CD14-positive monocyte (primary cell): ENCODE measurements at places on chromosomes 13 and 19.
A peak's percentile ranks its signal among the peaks of the same experiment; 100 is the strongest.

DNA sequence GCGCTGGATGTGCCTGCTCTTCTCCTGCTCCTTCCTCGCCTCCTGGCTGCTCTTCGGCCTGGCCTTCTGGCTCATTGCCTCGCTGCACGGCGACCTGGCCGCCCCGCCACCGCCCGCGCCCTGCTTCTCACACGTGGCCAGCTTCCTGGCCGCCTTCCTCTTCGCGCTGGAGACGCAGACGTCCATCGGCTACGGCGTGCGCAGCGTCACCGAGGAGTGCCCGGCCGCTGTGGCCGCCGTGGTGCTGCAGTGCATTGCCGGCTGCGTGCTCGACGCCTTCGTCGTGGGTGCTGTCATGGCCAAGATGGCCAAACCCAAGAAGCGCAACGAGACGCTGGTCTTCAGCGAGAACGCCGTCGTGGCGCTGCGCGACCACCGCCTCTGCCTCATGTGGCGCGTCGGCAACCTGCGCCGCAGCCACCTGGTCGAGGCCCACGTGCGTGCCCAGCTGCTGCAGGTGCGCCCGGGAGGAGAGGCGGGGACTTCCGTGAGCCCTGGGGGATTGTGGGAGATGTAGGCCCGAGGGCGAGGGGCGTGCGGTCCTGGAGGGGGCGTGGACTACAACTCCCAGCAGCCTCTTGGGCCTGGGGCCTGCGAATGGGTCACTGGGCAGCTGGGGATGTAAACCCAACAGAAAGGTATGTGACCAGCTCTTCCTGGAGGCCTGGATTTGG lies 6.7 kb downstream of the KCNJ14 start:
- H3K4me1 ChIP-seq: no peaks in the 10 kb centered on the region
- no peak overlapping the region for H3K27ac ChIP-seq
- peaks cover 2% of the 10 kb centered on the region for H3K36me3 ChIP-seq
- H3K4me3 ChIP-seq: no peak overlapping the region
- H3K27me3 ChIP-seq: no peaks in the 10 kb centered on the region

DNA sequence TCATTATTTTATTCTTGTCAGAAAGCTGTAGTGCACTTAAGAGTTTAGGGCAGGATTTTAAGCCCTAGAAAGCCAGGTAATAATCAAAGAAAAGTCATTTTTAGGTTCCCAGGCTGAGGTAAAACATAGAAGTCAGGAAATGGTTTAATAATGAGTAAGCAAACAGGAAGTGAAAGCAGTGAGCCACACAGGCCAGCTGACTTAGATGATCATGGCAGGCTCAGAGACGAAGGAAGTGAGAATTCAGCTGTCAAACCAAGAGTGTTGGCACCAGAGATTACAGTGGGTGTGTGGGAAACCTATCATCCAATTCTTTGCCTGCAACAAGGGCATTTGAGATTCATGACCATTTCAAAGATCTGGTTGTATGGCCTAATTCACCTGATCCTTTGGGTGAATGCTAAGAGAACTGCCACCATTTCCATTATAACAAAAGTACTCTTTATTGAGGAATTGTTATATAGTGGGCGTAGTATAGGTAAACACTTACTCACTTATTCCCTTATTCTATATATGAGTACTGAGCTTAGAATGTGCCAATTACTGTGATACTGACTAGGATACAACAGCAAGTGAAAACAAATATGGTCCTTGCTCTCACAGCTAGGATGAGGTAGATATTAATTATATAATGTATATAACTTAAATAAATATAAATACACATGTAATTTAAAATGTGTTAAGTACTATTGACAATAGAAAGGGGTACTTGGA lies 103.7 kb upstream of the EDNRB start:
- H3K4me3 ChIP-seq: no peak overlapping the region
- H3K4me1 ChIP-seq: peaks cover 9% of the 10 kb centered on the region
- no peaks in the 10 kb centered on the region for H3K36me3 ChIP-seq
- H3K27ac ChIP-seq: peak overlapping the region; percentile 57
- H3K27me3 ChIP-seq: no peaks in the 10 kb centered on the region

GRCh38 chr19:46994141-46994686 lies 25.4 kb upstream of the NPAS1 start:
- H3K4me1 ChIP-seq: peaks cover 7% of the 10 kb centered on the region
- H3K27ac ChIP-seq: no peak overlapping the region
- no peaks in the 10 kb centered on the region for H3K27me3 ChIP-seq
- DNase-seq: no peak
- H3K36me3 ChIP-seq: peaks cover 73% of the 10 kb centered on the region
- no peak overlapping the region for H3K4me3 ChIP-seq

DNA sequence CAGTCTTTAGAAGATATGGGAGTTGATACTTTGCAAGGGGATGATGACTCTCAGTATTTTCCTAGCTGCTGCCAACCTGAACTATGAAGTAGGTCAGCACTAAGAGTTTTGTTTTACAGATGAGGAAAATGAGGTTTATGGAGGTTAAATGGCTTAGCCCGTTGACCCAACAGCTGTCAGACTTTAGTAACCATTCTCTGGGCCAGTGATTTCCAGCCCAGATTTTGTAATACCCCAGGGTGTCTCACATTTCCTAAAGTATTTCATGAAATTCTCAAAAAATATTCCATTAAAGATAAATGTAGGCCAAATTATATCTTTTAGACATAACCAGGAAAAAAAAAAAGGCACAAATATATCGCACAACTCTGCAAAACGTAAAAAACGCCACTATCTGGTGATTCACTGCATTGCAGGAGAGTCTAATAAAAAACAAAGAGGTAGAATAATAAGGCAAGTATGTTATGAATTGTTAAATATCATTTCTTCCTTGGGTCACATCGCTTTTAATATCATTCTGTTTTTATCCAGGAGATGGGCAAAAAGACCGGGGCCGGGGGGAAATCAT lies 112.5 kb downstream of the DACH1 start:
- no peaks in the 10 kb centered on the region for H3K27me3 ChIP-seq
- H3K4me3 ChIP-seq: no peak overlapping the region
- no peak overlapping the region for H3K27ac ChIP-seq
- no peaks in the 10 kb centered on the region for H3K36me3 ChIP-seq
- no peaks in the 10 kb centered on the region for H3K4me1 ChIP-seq

- peaks cover 58% of the 10 kb centered on the region for H3K4me1 ChIP-seq
- H3K36me3 ChIP-seq: peaks cover 42% of the 10 kb centered on the region
- no peaks in the 10 kb centered on the region for H3K27me3 ChIP-seq
- H3K27ac ChIP-seq: peak overlapping the region; percentile 75
- DNase-seq: peak; percentile 35
These were observed 20.9 kb downstream of the TMED1 start for GRCh38 chr19:10815007-10815536.

GRCh38 chr19:44747739-44748425 lies 626 bp upstream of the BCL3 start:
- no peaks in the 10 kb centered on the region for H3K27me3 ChIP-seq
- peaks cover 85% of the 10 kb centered on the region for H3K4me1 ChIP-seq
- H3K36me3 ChIP-seq: peaks cover 23% of the 10 kb centered on the region
- peak; percentile 84 for DNase-seq
- peak overlapping the region; percentile 46 for H3K4me3 ChIP-seq

GRCh38 chr19:14517840-14518505 lies at the start of gene DNAJB1:
Gene DNAJB1, minus strand, starts transcription at chr19:14518397. Its CDS starts 48 bp downstream, at chr19:14518349.
- peaks cover 28% of the 10 kb centered on the region for H3K36me3 ChIP-seq
- peak within 1 kb of the TSS; percentile 88 for H3K4me3 ChIP-seq
- no peaks in the 10 kb centered on the region for H3K27me3 ChIP-seq
- DNase-seq: peak; percentile 71

GRCh38 chr13:46810440-46810839 lies 13.5 kb upstream of the ESD start:
- H3K27me3 ChIP-seq: no peaks in the 10 kb centered on the region
- H3K4me1 ChIP-seq: no peaks in the 10 kb centered on the region
- no peak overlapping the region for H3K27ac ChIP-seq
- no peaks in the 10 kb centered on the region for H3K36me3 ChIP-seq
- H3K4me3 ChIP-seq: no peak overlapping the region

GRCh38 chr13:30972888-30973377 lies 40.5 kb downstream of the TEX26 start:
- H3K27ac ChIP-seq: no peak overlapping the region
- peaks cover 5% of the 10 kb centered on the region for H3K27me3 ChIP-seq
- no peaks in the 10 kb centered on the region for H3K36me3 ChIP-seq

DNA sequence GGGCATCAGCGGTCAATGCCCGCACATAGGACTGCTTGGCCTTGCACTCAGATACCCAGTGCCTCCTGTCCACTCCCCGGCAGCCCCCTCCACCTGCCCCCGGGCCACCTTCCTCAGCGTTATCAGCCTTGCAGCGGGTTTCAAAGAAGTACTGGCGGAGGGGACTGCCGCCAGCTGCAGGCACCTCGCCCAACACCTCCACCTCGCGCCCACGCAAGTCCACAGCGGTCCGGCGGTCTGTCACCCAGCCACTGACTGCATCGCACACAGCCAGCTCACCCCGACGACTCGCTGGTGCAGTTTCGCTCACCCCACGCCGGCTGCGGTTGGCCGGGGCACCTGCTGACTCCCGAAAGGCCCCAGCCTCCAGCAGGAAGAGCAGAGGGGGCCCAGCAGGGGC lies 3.2 kb downstream of the NTF4 start:
- peaks cover 87% of the 10 kb centered on the region for H3K27me3 ChIP-seq
- H3K4me1 ChIP-seq: peaks cover 16% of the 10 kb centered on the region
- H3K4me3 ChIP-seq: no peak overlapping the region

GRCh38 chr19:46926170-46927071 lies 65.6 kb downstream of the ARHGAP35 start:
- no peaks in the 10 kb centered on the region for H3K27me3 ChIP-seq
- no peak overlapping the region for H3K4me3 ChIP-seq
- DNase-seq: no peak
- no peak overlapping the region for H3K27ac ChIP-seq
- H3K4me1 ChIP-seq: peaks cover 11% of the 10 kb centered on the region

- H3K36me3 ChIP-seq: no peaks in the 10 kb centered on the region
- H3K4me1 ChIP-seq: no peaks in the 10 kb centered on the region
- H3K27me3 ChIP-seq: no peaks in the 10 kb centered on the region
- H3K27ac ChIP-seq: no peak overlapping the region
These were observed 11.1 kb downstream of the SLC7A10 start for GRCh38 chr19:33214596-33214995.

GRCh38 chr19:13189600-13189999 lies 39.4 kb downstream of the IER2 start:
- H3K36me3 ChIP-seq: no peaks in the 10 kb centered on the region
- DNase-seq: no peak
- peaks cover 5% of the 10 kb centered on the region for H3K4me1 ChIP-seq
- H3K27ac ChIP-seq: no peak overlapping the region
- H3K4me3 ChIP-seq: no peak overlapping the region

GRCh38 chr19:4023600-4024398 lies 16.3 kb downstream of the PIAS4 start:
- H3K36me3 ChIP-seq: peaks cover 34% of the 10 kb centered on the region
- no peaks in the 10 kb centered on the region for H3K4me1 ChIP-seq
- no peak overlapping the region for H3K27ac ChIP-seq
- H3K27me3 ChIP-seq: no peaks in the 10 kb centered on the region

- peak overlapping the region; percentile 51 for H3K4me3 ChIP-seq
- H3K27ac ChIP-seq: no peak overlapping the region
- no peaks in the 10 kb centered on the region for H3K36me3 ChIP-seq
- DNase-seq: no peak
- H3K4me1 ChIP-seq: peaks cover 15% of the 10 kb centered on the region
These were observed 261 bp downstream of the FARP1 start for GRCh38 chr13:98143157-98143553.

DNA sequence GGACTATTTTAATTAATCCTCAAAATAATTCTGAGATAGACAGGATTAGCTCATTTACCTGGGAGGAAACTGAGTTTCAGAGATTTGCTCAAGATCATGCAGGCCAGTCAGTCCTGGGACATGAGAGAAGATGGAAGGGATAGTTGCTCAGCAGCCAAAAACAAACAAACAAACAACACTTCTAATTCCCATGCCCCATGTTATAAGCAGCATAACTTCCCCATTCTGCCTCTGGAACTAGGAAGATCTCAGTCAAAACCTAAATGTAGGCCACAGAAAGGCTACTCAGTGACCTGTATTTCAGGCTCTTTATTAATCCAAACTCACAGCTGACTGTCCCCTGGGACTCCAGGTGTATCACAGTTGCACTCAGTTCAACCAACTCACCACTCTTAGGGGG lies 489.2 kb upstream of the NBEA start:
- H3K4me3 ChIP-seq: no peak overlapping the region
- no peak for DNase-seq
- no peaks in the 10 kb centered on the region for H3K4me1 ChIP-seq

DNA sequence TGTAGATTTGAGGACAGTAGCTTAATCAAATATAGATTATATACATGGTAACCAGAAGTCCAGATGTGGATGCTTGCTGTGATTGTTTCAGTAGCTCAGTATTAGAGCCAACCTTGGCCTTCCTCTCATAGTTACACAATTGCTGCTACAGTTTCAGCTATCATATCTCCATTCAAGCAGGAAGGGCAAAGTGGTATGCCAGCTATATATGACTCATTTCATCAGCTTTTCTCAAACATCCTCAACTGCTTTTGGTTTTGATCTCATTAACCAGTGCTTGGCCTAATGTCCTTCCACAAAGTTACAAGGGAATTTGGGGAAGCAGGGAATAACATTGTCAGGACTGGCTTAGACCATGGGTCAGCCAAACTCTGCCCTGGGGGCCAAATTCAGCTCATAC lies 73.0 kb upstream of the MAB21L1 start:
- H3K27ac ChIP-seq: no peak overlapping the region
- H3K36me3 ChIP-seq: no peaks in the 10 kb centered on the region
- no peak for DNase-seq
- no peaks in the 10 kb centered on the region for H3K27me3 ChIP-seq
- no peak overlapping the region for H3K4me3 ChIP-seq

DNA sequence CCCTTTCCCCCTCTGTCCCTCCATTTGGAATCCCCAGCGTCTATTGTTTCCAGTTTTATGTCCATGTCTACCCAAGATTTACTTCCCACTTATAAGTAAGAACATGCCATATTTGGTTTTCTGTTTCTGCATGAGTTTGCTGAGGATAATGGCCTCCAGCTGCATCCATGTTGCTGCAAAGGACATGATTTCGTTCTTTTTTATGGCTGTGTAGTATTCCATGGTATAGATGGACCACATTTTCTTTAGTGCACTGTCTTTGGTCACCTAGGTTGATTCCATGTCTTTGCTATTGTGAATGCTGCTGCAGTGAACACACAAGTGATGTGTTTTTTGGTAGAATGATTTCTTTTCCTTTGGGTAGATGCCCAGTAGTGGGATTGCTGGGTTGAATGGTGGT lies 3.8 kb downstream of the ZNF555 start:
- no peak for DNase-seq
- no peak overlapping the region for H3K4me3 ChIP-seq
- peaks cover 23% of the 10 kb centered on the region for H3K4me1 ChIP-seq
- H3K27me3 ChIP-seq: no peaks in the 10 kb centered on the region
- no peak overlapping the region for H3K27ac ChIP-seq
